Heart left ventricle (tissue), 16 donors: ENCODE measurements at places on chromosomes 12 and 14. TPM values are rescaled to one million over a fixed set of nuclear protein-coding genes. Genes with fewer than 3 reads are reported as not detected.
A peak's percentile ranks its signal among the peaks of the same experiment; 100 is the strongest.

DNA sequence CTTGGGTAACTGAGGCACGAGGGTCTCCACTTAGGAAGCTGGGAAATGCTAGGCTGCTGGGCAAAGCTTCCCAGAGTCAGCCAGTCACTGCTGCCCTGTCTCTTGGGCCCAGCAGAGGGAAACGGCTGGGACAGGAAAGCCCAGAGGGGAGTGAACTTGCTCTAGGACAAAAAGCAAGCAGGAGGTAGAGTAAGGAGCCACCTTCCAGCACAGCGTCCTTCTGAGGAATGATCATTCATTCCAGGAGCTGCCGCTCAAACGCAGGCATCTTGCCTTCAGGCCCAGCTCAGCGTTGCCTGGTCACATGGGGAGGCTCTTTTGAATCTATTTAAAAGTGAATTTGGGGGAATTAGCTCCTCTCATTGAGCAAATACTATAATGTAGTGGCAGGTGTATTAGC is 118.6 kb downstream of the CRACR2A start:
- no peaks in the 10 kb centered on the region for H3K36me3 ChIP-seq
- no peak overlapping the region for H3K4me3 ChIP-seq
- H3K27ac ChIP-seq = no peak overlapping the region
- H3K27me3 ChIP-seq = no peaks in the 10 kb centered on the region

- no peak for DNase-seq
- no peaks in the 10 kb centered on the region for H3K36me3 ChIP-seq
- H3K4me3 ChIP-seq = no peak overlapping the region
- H3K27me3 ChIP-seq = no peaks in the 10 kb centered on the region
Observed at GRCh38 chr14:46325157-46325556, 326.4 kb downstream of the RPL10L start.

DNA sequence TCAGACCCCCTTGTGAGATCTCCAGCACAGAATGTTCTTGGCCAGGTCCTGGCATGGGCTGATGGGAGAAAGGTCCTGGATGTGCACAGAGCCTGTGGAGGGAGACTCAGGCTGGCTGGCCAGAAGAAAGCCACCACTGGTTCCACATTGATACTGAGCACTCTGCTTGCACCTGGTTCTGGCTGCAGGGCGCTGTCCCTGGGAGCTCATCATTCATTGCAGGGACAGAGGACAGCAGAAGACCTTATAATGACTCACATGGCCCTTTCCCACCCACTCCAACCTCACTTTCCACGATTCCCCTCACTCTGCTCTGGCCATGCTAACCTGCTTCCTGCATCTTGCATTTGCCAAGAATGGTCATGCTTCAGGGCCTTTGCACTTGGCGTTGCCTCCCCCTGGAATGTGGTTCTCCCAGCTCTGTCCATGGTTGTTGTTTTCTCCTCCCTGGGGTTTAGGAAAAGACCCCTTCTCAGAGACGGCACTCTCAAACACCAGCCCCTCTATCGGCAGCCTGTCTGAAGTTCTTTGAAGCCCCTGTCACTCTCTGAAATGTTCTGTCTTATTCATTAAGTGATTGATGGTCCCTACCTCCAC is 10.3 kb downstream of the KRT7 start:
- H3K36me3 ChIP-seq = no peaks in the 10 kb centered on the region
- no peak overlapping the region for H3K27ac ChIP-seq
- H3K4me3 ChIP-seq = no peak overlapping the region
- H3K4me1 ChIP-seq = peaks cover 10% of the 10 kb centered on the region

TSPAN19 gene
- polyA plus RNA-seq = not detected

ACOT4 gene
- 0.27 TPM for polyA plus RNA-seq

- H3K4me3 ChIP-seq = no peak overlapping the region
- no peak for DNase-seq
- peaks cover 8% of the 10 kb centered on the region for H3K36me3 ChIP-seq
- H3K27ac ChIP-seq = no peak overlapping the region
- no peaks in the 10 kb centered on the region for H3K27me3 ChIP-seq
Observed at GRCh38 chr12:66163289-66163688, 6.5 kb downstream of the TMBIM4 start.

DNA sequence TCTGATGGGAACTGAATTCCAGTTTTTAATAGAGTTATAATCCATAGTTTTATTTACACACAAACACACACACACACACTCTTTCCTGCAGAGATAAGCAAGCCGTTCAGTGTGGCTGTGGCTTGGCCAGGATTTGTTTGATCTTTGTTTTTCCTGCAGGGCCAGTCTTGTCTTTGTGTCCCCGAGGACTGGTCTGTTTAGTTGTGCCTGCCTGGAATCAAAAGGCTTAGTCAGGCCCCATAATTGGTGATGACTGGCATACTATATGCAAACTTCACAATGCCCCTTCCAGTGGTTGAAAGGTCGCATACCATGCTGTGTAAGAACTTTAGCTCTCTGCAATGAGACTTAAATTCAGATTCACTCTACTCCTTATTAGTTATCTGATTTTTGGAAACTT is 26.0 kb downstream of the WBP11 start:
- DNase-seq = no peak
- no peaks in the 10 kb centered on the region for H3K27me3 ChIP-seq
- H3K4me1 ChIP-seq = no peaks in the 10 kb centered on the region
- H3K27ac ChIP-seq = no peak overlapping the region
- H3K36me3 ChIP-seq = no peaks in the 10 kb centered on the region

GRCh38 chr14:29222671-29223268 is 456.2 kb downstream of the FOXG1 start:
- H3K36me3 ChIP-seq = no peaks in the 10 kb centered on the region
- no peak overlapping the region for H3K27ac ChIP-seq
- no peaks in the 10 kb centered on the region for H3K4me1 ChIP-seq
- no peak for DNase-seq
- no peaks in the 10 kb centered on the region for H3K27me3 ChIP-seq

CLEC4D gene
- 0.10 TPM for polyA plus RNA-seq

PPP2R3C gene
- 34.3 TPM for polyA plus RNA-seq

SSTR1 gene
- 0.44 TPM for polyA plus RNA-seq

DNA sequence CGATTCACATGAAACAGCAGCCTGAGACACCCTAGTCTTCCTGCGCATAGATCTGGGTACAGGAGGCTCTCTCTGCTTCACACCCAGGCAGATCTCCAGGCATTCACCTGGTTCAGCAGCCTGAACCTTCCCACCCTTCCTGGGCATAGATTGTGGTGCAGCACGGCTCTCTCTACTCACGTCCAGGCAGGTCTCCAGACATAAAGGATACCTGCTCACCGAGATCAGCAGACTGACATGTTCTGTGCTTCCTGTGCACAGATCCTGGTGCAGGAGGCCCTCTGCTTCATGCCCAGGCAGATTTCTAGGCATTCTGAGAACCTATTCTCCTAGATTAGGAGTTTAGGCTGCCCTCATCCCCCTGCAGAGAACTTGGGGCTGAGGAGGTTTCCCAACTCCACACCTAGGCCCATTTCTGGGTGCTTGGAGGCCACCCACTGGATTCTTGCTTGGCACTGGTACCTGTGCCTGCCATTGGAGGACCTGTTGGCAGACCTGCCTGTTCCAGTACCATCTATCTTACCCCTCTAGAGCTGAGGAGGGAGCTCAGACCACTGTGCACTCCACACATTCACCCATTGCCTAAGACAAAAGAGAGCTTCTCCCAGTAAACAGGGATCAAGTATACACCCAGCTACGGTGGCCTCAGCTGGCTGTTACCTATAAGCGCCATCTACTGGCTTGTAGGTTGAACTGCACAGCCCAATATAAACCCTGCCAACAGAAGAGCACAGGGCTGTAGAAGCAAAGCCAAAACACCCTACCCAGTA is 28.0 kb upstream of the GARIN6 start:
- H3K27me3 ChIP-seq = no peaks in the 10 kb centered on the region
- no peaks in the 10 kb centered on the region for H3K36me3 ChIP-seq
- H3K4me1 ChIP-seq = no peaks in the 10 kb centered on the region
- DNase-seq = no peak
- H3K27ac ChIP-seq = no peak overlapping the region
- H3K4me3 ChIP-seq = no peak overlapping the region

DNA sequence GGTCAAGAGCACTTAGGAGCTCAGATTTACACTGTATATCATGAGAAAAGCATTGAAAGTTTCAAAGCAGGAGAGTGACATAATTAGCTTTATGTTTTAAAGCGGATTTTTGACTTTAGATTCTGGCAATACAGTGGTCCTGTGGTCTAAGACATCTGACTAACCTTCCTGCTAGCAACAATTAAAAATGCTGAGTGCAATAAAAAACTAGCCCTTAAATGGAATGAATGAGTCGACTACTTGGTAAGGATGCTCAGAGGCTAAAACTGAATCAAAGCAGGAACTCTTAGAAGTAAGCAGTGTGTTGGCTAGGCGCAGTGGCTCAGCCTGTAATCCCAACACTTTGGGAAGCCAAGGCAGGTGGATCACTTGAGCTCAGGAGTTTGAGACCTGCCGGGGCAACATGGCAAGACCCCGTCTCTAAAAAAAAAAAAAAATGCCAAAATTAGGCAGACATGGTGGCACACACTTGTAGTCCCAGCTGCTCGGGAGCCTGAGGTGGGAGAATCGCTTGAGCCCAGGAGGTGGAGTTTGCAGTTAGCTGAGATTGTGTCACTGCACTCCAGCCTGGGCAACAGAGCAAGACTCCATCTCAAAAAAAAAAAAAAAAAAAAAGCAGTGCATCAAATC is 18.9 kb downstream of the BICD1 start:
- no peak for DNase-seq
- no peaks in the 10 kb centered on the region for H3K36me3 ChIP-seq
- no peaks in the 10 kb centered on the region for H3K27me3 ChIP-seq
- no peak overlapping the region for H3K27ac ChIP-seq
- no peaks in the 10 kb centered on the region for H3K4me1 ChIP-seq

WIF1 gene
- 0.08 TPM for polyA plus RNA-seq

DNA sequence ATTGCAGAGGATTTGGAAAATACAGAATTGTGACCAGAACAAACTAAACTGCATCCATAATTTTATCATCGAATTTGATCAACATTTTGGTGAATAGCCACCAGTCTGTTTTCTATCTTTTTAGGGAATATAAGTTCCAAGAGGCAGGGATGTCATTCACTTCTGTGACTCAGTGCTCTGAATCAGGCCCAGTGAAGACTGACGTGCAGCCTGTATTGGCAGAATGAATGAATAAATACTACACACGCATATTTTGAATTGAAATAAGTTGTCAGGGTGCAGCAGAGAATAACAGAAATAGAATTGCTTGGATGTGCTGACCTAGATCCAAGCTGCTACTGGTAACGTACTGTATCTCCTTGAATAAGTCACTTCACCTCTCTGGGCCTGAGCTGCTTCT is 1.3 kb upstream of the EMP1 start:
- H3K27ac ChIP-seq = peak overlapping the region; percentile 81
- no peaks in the 10 kb centered on the region for H3K36me3 ChIP-seq
- DNase-seq = no peak
- H3K27me3 ChIP-seq = no peaks in the 10 kb centered on the region

- H3K27me3 ChIP-seq = peaks cover 4% of the 10 kb centered on the region
- H3K36me3 ChIP-seq = no peaks in the 10 kb centered on the region
- H3K27ac ChIP-seq = peak overlapping the region; percentile 89
- H3K4me1 ChIP-seq = peaks cover 23% of the 10 kb centered on the region
- no peak for DNase-seq
Observed at GRCh38 chr14:64841121-64841651, 38.5 kb downstream of the SPTB start.

NOS1 gene
- 0.01 TPM for polyA plus RNA-seq

GRCh38 chr12:99027461-99027860 is 382.4 kb downstream of the APAF1 start:
- H3K27ac ChIP-seq = no peak overlapping the region
- H3K27me3 ChIP-seq = no peaks in the 10 kb centered on the region
- no peak overlapping the region for H3K4me3 ChIP-seq

- H3K27me3 ChIP-seq = no peaks in the 10 kb centered on the region
- no peak overlapping the region for H3K27ac ChIP-seq
- H3K4me1 ChIP-seq = no peaks in the 10 kb centered on the region
- H3K4me3 ChIP-seq = no peak overlapping the region
- DNase-seq = no peak
Observed at GRCh38 chr12:121697093-121697698, 15.4 kb upstream of the TMEM120B start.
